ENCODE measurements at places on chromosomes 1 and 21. TPM values are rescaled to one million over a fixed set of nuclear protein-coding genes. Genes with fewer than 3 reads are reported as not detected.

Gene PDZK1
- total RNA-seq = 47.2 TPM

Gene RSBN1
- 13.7 TPM for total RNA-seq

Gene COL18A1
- total RNA-seq = 402 TPM

Gene BATF3
- 1.5 TPM for total RNA-seq

Gene INAVA
- 36.2 TPM for total RNA-seq

Gene SLAMF7
- not detected for total RNA-seq

- no peak for DNase-seq
Observed at GRCh38 chr1:151352021-151352718, 5.1 kb upstream of the RFX5 start.

GRCh38 chr1:203440771-203441170 is 34.8 kb upstream of the PRELP start:
- peak; percentile 78 for DNase-seq

DNA sequence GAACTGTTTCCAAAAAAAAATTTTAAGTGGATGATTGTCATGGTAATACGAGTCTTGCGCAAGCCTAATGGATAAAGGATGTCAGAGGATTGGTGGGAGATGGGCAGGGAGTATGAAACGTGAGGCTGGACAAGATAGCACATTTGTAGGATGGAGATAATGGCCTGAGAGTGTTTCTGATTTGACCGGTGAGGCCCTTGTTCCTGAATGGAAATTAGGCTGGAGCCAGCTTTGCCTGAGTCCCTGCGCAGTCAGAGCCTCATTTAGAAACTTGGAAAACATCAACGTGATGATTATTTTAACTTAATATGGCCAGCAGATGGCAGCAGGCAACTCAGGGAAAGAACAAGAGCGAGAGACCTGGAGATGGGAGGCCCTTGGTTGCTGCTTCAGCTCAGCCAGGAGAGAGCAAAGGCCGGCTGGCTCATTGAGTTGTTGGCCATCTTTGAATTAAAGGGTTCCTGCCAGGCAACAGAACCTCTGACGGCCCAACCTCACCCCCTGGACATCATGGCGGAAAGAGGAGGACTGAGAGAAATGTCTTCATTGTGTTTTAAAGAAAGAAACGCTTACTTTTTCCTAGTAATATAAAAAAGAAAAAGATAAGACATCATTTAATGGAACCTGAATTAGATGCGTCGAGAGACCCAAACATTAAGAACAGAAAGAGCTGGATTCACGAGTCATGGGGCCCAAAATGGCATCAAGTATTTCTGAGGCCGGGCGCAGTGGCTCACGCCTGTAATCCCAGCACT is 80.3 kb downstream of the SELENOF start:
- peak; percentile 90 for DNase-seq

- no peak for DNase-seq
Observed at GRCh38 chr1:179091691-179092165, 9.9 kb downstream of the TOR3A start.

- no peak for DNase-seq
Observed at GRCh38 chr1:109717729-109718128, 5.7 kb downstream of the GSTM5 start.

DNA sequence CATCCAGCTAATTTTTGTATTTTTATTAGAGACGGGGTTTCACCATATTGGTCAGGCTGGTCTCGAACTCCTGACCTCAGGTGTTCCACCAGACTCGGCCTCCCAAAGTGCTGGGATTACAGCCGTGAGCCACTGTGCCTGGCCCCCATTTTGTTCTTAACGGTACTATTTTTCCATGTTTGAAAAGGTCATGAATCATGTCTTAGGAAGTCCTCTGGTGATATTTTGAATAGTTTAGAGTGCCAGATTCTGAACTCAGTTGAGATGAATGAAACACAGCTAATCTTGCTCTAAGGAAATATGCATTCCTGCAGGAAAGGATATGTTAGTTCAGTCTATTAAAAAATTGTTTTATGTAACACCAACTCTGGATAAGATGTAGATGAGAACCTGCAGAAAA is 62.6 kb upstream of the ATP2B4 start:
- no peak for DNase-seq

DNA sequence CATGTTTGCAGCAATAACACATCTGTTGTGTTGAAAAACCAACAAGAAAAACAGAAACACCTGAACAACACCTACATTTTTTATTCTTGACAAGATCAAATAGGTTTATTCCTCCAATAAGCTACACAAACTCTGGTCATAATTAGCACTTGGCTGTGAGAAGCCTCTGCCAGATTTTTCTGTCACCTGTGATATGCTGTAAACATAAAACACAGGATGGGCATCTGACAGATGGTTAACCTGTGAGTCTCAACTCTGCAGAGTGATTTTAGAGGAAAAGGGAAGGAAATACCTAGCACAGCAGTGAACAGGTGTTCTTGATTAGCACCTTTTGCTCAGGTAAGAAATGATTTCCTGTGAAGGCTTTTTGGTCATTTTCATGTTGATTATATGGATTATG is 175.4 kb upstream of the COA6 start:
- DNase-seq = no peak

GRCh38 chr1:239125027-239125426 is 261.3 kb upstream of the CHRM3 start:
- DNase-seq = peak; percentile 67

- no peak for DNase-seq
Observed at GRCh38 chr1:172952516-172952915, 98.2 kb downstream of the TNFSF18 start.

DNA sequence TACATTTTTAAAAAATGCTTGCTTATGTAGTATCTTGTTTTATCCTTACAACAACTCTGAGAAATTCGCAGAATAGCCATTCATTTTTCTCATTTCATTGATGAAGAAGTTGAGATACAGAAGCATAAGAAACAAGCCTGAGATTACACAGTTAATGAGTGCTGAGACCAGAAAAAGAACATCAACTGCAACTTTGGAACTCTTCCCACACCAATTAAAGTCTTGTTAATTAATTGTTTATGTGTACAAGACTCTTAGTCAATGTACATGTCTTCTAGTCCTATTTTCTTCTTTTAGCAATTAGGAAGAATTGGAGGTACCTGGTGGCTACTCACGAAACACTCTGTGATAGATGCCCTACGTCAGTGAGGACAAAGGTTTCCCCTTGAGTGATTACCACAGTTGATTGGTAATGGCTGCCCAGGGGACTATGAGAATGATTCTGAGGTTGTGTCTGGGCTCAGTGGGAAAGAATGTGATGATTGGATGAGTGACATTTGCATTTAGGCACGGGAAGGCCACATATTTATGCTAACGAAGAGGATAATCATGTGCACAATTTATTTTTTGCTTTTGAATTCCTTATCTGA is 187.4 kb upstream of the KCNK2 start:
- no peak for DNase-seq

- DNase-seq = no peak
Observed at GRCh38 chr1:33078030-33078591, 2.8 kb upstream of the AZIN2 start.

- no peak for DNase-seq
Observed at GRCh38 chr1:194347200-194347599, 1160.8 kb upstream of the B3GALT2 start.

DNA sequence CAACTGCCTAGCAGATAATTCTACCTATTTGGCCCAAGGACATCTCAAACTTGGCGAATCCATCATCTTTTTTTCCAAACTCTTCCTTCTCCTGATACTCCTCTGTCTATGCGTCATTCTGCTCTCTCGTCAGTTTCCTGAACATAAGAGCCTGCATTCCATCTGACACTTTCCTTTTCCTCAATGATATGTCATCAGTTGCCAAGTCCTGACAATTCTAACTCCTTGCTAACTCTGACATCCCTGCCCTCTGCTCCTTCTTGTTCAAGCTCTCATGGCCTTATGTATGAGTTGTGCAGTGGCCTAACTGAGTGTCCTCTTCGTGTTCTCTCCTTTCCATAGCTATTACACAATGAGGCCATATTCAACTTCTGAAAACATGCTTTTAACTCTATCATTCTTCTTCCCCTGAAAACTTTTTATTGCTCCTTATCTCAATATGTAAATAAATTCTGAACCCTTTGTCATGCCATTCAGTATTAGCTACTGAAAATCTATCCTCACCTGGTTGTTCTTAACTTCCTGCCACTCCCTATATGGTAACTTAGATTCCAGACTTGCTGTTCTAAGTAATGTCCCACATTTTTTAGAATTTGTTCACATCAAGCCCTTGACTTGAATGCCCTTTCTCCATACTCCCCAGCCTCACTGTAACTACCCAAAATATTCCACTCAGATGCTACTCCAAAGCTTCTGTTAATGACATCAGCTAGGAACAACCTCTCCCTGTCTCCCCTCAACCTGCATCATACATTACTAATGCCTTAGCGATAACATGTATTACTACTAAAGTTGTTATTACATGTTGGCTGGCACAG is 11.5 kb downstream of the PALMD start:
- no peak for DNase-seq

DNA sequence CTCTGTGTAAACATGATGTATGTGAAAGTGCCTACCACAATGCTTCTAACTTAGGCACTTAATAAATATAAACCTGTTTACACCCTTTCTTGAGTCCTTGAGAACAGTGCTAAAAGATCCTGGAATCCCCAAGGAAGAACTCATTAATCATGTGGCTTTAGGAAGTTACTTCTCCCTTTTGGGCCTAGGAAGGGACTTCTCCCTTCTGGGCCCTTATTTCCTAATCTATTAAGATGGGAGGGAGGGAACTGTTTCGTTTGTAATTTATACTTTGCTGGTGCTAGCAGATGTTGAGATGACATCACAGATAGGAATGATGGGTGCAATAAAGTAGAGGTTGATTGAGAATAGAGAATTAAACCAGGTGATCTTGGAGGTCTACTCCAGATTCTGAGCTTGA is 1.2 kb downstream of the BTF3L4 start:
- DNase-seq = no peak

DNA sequence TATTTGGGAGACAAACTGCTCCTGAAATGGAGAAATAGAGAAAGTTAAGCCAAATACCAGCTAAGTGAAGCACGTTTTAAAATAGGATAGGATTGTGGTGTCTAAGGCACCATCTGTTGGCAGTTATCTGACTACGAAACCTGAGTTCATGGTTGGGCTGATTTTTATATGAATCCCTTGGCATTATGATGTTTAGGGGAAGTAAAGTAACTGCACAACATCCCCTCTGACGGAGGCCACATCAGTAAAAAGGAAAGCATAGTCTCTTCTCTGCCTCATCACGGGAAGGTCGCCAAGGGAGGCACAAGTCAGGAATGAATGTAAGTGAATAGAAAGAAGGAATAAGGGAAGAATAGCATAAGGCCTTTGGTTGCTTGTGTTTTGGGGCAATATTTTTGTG is 128.0 kb downstream of the PRRX1 start:
- DNase-seq = no peak

DNA sequence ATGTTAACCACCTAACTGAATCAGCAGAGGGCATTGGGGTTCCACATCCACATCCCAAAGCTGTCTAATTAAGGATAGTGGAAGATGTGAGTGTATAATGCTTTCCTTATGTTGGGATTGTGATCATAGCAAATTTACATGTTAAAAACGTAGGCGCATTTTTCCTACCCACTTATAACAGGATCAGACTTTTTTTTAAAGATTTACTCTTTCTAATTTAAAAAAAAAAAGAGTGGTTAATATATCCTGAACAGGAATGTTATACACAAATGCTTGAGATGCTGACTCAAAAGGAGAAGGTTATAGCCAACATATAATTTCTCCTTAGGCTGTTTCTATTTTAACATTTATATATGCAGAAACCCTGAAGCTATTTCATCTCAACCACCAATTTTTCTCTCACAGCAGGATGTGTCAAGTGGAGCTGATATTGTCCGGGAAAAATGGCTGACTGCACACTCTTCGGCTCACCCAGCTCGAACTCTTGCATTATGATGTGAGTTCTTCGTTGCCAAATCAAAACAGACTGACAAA is 40.3 kb downstream of the RGS5 start:
- no peak for DNase-seq

- DNase-seq = no peak
Observed at GRCh38 chr21:34182436-34182835, 109.1 kb downstream of the MRPS6 start.

DNA sequence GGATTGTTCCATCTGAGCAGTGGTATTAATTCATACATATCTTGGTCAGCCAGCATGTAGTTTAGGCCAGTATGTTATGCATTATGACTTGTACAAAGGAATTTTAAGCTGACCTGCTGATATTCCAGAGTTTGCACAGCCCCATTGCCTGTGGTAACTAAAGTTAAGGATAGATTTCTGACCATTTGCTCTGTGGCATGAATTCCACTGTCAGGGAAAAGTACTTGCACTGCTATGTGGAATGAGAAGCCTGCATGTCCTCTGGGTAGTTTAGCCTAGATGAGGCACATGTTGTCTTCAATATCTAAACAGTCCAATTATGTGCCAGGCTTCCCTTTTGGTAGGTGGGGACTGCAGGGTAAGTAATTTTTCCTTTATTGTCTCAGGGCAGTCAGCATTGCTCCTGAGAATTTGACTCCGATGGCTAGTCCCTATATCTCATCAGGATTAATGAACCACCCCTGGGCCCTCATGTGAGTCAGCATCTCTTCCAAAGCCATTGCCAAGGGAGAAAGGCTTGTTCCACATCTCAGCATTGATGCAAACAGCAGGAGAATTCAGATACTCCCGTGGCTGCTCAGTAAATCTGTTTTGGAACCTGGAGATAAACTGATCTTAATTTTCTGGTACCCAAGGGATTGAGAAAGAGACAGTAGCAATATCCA is 30.2 kb downstream of the NEK7 start:
- DNase-seq = no peak

- peak; percentile 89 for DNase-seq
Observed at GRCh38 chr1:178055093-178055492, 38.8 kb upstream of the RASAL2 start.

DNA sequence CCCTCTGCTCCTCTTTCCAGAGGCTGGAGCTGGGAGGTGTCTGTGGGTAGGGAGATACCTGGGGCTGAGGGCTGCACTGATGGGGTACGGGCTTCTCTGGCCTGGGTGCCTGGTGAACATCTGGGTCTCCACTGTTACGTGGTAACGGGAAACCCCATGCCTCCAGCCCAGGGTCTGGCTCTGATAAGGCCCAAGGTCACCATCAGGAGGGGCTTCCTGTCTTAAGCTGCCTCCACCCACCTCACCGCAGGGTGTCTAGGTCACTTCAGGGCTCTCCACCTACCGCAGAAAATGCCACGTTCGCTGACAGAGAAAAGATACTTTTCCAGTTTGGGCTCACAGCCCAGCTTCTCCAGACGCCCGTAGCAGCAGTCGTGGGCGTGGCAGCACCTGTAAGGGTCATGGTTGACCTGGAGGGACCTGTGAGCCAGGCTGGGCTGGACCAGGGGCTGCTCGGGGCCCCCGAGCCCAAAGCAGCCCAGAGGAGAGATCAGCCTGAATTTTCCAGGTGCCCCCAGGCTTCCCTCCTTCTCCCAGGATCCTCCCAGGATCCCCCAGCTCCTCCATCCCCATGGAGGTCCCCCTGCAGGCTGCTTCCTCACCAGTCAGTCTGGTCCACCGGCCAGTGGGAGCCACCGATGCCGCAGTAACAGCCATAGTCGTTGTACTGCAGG is 1.3 kb downstream of the PLA2G2E start:
- peak; percentile 53 for DNase-seq
